ENCODE measurements at places on chromosomes 3 and 15. TPM values are rescaled to one million over a fixed set of nuclear protein-coding genes. Genes with fewer than 3 reads are reported as not detected.
A peak's percentile ranks its signal among the peaks of the same experiment; 100 is the strongest.

DNA sequence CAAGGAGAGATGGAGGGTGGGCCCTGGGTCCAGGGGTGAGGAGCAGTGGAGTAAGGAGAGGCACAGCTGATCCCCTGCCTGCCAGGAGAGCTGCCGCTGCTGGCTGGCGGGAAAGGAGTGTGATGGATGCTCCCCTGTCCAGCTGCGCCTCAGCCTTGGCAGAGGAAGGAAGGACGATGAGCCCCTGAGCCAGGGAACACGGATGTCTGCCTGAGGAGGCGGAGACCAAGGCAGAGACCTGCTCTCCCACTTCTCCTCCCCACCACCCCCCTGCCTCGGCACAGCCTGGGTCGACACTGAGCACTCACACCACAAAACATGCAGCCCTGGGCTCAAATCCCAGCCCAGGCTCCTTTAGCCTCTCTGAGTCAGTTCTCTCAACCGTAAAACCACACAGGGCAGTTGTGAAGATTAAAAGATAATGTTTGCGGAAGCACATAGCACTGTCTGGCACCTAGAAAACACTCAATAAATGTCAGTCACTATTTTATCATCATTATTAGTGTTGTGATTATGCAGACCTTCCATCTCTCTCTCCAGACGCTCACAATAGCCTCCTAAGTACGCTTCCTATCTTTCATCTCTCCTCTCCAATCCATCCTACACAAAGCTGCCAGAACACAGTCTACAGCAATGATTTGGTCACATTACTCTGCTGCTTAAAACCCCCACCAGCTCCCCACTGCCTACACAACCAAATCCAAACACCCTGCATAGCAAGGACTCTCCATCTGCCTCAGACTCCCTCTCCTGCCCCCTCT lies 52.2 kb downstream of the SEMA5B start:
- no peak overlapping the region for H3K4me3 ChIP-seq
- peak overlapping the region; percentile 78 for H3K27ac ChIP-seq
- H3K36me3 ChIP-seq: no peaks in the 10 kb centered on the region
- H3K27me3 ChIP-seq: no peaks in the 10 kb centered on the region
- peak; percentile 86 for DNase-seq

GRCh38 chr3:7630925-7631324 lies 770.0 kb downstream of the GRM7 start:
- H3K4me1 ChIP-seq: no peaks in the 10 kb centered on the region
- H3K27ac ChIP-seq: no peak overlapping the region
- H3K27me3 ChIP-seq: no peaks in the 10 kb centered on the region
- DNase-seq: peak; percentile 13

DNA sequence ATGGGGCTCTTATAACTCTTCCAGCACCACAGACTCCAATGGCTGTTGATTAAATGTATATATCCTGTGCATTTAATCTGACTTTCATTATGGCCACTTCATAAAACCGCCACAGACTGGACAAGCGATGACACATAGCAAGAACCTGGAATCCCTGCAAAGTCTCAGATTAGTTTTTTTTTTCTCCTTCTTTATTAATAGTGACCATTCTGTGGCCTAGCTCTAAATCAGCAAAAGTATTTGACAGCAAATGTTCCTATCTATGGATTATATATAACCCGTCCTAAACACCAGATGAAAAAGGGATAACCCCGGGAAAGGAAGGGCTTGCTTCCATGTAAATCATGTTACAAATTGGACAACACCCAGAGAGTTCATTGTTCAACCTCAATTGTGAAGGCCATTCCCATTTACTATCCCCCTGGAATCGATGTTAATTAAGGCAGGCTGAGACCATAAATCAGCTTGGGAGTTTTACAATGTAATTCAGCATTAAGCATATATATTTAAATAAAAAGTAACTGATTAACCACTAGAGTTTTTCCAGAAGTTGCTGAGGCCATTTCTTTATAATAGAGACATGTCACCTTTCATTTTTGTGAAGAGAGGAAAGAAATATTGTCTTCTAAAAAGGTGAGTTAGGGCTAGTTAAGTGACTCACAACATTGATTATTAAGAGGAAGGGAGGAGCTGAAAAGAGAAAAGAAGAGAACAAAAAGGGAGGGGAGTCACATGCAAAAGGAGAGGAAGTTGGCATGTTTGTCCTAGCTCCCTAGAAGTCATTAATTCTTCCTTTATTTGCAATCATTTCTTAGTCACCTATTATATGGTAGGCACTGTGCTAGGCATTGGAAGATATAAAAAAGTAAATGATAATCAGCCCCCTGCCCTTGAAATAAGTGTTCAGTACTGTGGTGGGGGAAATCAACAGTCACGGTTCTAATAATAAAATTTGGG lies 26.2 kb downstream of the ALDH1A2 start:
- no peaks in the 10 kb centered on the region for H3K36me3 ChIP-seq
- peaks cover 6% of the 10 kb centered on the region for H3K4me1 ChIP-seq
- no peak for DNase-seq
- no peak overlapping the region for H3K4me3 ChIP-seq
- no peak overlapping the region for H3K27ac ChIP-seq
- no peaks in the 10 kb centered on the region for H3K27me3 ChIP-seq

- no peak overlapping the region for H3K4me3 ChIP-seq
- H3K27me3 ChIP-seq: no peaks in the 10 kb centered on the region
- H3K36me3 ChIP-seq: no peaks in the 10 kb centered on the region
- no peak for DNase-seq
- H3K27ac ChIP-seq: no peak overlapping the region
These were observed 374.2 kb upstream of the ICE2 start for GRCh38 chr15:60853109-60853508.

GRCh38 chr15:39588531-39589192 lies 7.8 kb downstream of the THBS1 start:
- H3K27me3 ChIP-seq: no peaks in the 10 kb centered on the region
- peaks cover 7% of the 10 kb centered on the region for H3K4me1 ChIP-seq
- no peak for DNase-seq
- H3K36me3 ChIP-seq: no peaks in the 10 kb centered on the region
- H3K4me3 ChIP-seq: no peak overlapping the region

DNA sequence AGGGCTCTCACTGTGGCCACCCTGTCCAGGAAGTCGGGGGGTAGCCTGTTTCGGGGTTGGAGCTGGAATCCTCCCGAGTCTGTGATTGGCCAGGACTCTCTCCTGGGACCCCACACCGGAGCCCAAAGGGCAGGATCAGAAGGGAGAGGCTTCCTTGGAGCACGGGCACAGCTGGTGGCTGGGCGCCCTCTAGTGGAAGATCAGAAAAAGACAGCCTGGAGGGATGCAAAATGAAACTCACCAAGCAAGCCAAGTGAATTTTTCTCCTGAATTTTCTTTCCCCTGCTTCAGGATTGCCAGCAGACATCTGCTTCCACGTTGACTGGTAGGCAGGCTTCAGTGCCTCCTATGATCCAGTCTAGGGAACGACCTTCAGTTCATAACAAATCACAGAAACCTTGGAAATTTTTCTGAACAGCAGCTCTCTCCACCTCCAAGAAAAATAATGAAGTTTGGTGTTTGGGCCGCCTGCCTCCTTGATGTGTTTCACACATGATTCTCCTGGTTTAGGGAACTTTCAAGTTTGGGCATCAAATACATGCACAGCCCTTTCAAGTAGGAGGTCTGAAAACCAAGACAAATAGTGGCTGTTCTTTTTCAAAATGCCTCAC lies 224.6 kb downstream of the VPS13C start:
- peaks cover 6% of the 10 kb centered on the region for H3K4me1 ChIP-seq
- peak overlapping the region; percentile 34 for H3K27ac ChIP-seq
- H3K27me3 ChIP-seq: no peaks in the 10 kb centered on the region
- no peaks in the 10 kb centered on the region for H3K36me3 ChIP-seq

DNA sequence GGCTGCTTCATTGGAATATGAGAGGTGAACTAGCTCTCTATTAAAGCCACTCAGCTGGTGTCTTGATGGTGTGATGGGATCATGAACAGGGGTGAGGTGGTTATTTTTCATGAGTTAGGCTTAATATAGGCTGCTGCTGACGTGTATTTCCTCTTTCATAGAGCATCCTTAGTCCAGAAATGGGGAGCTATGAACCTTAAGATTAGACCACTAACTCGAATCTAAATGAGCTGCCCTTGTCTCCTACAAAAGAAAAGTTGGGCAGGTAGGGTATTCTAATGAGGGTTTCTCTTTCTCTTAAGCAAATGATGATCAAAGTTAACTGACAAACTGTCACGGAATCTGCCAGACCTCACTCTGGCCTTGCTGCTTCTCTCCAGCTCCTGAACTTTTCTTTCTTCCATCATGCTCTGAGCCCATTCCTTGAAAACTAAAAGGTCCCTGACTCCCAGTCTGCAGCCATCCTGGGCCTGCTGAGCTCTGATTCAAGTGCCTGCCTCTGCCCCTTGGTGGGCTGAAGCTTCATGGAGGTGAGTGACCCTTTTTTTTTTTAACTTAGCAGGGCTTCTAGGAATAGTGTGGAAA lies at the start of gene TRIM69:
Gene TRIM69 (plus strand): TSS at position 348 of the 585 bp plus-strand sequence. CDS start 177 bp downstream, at position 525.
- no peak within 1 kb of the TSS for H3K4me3 ChIP-seq
- H3K4me1 ChIP-seq: no peaks in the 10 kb centered on the region
- H3K36me3 ChIP-seq: no peaks in the 10 kb centered on the region
- H3K27me3 ChIP-seq: no peaks in the 10 kb centered on the region
- DNase-seq: no peak

DNA sequence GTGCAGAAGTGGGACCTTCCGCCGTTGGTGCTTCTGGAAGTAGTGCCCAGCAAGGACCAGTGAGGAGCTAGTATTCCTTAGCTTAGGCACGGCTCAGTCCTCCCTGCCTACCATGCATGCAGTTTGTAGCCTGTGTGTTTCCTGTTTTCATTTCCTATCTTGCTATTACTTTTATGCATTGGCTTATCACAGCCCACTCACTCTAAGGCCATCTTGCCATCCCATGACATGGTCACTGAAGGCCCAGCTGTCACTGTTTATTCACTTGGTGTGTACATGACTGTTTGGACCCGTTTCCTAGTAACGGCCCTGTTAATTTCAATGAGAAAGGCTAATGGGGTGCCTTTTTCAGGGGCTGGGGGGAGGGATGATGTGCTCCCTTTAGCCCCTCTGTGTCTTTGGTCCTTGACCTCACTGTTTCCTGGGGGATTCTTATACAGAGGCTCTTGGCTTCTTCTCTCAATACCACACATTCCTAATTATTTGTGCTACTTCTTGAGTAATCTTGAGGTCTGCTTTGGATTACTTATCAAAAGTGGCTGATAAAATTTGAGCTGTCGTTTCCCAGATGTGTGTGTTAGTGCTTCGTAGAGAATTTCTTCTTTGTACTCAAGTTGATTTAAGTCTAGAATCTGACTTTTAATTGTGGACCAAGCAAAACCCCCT lies 24.5 kb upstream of the TRAK1 start:
- H3K4me3 ChIP-seq: no peak overlapping the region
- peaks cover 15% of the 10 kb centered on the region for H3K4me1 ChIP-seq
- no peaks in the 10 kb centered on the region for H3K36me3 ChIP-seq
- no peak for DNase-seq

DNA sequence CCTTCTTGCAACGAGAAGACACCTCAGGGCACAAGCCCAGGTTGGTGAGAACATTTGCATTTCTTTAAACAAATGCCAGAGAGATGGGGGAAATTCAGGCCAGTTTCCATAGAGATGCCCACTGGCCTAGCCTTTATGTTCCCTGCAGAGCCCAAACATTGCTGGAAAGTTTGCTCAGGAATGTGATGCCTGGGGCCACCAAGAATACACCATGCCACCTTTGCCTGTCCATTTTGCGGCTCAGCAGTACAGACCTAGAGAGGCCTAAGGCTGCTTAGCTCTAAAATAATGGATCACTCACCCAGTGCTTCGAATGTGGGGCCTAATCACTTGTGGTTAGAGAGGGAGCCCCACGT lies 210.0 kb downstream of the RPLP1 start:
- no peak overlapping the region for H3K4me3 ChIP-seq
- H3K36me3 ChIP-seq: no peaks in the 10 kb centered on the region
- no peaks in the 10 kb centered on the region for H3K27me3 ChIP-seq
- no peak for DNase-seq
- no peak overlapping the region for H3K27ac ChIP-seq

- DNase-seq: no peak
These were observed 341.7 kb downstream of the CLSTN2 start for GRCh38 chr3:140276703-140277102.

DNA sequence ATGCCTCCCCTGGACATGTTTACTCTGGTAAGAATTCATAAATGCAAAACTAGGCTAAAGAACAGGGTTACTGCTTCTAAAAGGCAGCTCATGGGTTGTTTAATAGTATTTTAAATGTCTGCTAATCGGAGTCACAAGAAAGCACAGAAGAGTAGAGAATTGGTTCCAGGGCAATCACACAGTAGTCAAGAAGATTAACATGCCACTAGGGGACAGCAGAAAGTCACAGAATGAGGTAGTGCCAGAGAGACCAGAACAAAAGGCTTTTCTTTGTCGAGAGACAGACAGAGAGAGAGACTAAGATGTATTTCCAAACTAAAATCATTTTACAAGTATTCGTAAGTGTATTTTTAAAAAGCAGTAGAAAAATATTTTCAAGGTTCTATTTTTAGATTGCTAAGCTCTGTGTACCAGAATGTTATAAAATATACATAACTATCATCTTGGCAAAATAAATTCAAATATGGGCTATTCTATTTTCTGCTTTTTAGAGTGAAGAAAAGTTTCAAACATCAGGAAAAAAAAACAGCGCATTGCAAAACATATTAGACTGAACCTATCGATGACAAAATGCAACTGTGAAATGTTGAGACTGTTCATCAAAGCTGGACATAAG lies 78.3 kb upstream of the CDIN1 start:
- peak; percentile 29 for DNase-seq
- no peaks in the 10 kb centered on the region for H3K27me3 ChIP-seq
- H3K4me1 ChIP-seq: no peaks in the 10 kb centered on the region
- H3K27ac ChIP-seq: peak overlapping the region; percentile 24

- H3K27ac ChIP-seq: no peak overlapping the region
- no peak for DNase-seq
- no peaks in the 10 kb centered on the region for H3K27me3 ChIP-seq
- no peaks in the 10 kb centered on the region for H3K36me3 ChIP-seq
- H3K4me3 ChIP-seq: no peak overlapping the region
- no peaks in the 10 kb centered on the region for H3K4me1 ChIP-seq
These were observed 209.5 kb upstream of the LRRN1 start for GRCh38 chr3:3589715-3590130.

DNA sequence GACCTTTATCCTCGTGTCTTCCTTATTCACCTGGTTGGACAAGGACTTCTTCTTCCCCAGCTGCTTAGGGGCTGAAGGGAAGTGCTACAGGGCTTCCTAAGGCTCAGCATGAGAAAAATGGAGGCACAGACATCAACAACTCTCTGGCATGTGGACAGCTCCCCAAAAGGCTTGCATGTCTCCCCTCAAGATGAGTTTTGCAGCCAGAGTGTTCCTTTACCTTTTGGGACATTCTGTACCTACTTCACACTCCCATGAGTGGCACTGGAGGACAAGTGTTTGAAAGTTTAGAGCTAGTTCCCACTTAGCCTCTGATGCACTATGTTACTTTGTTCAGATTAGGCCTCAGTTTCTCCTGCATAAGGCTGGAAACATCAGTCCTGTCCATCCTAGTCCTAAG lies 77.1 kb upstream of the HACD2 start:
- H3K27ac ChIP-seq: peak overlapping the region; percentile 96
- H3K4me3 ChIP-seq: no peak overlapping the region
- no peaks in the 10 kb centered on the region for H3K27me3 ChIP-seq
- no peaks in the 10 kb centered on the region for H3K36me3 ChIP-seq
- DNase-seq: no peak

The ZDHHC3 gene
- total RNA-seq: 70.9 TPM

The TRPM7 gene
- total RNA-seq: 59.3 TPM

The GATM gene
- total RNA-seq: 19.2 TPM

The SNTN gene
- 5.4 TPM for total RNA-seq

The CAND2 gene
- 12.0 TPM for total RNA-seq
